ENCODE measurements at places on chromosomes 5 and 9. TPM values are rescaled to one million over a fixed set of nuclear protein-coding genes. Genes with fewer than 3 reads are reported as not detected.

FSTL4 gene
- total RNA-seq = not detected

LHX6 gene
- total RNA-seq = 14.1 TPM

PCDH1 gene
- 196 TPM for total RNA-seq

SEMA5A gene
- 0.31 TPM for total RNA-seq

NEUROG1 gene
- total RNA-seq = not detected

CNTFR gene
- not detected for total RNA-seq

TAF11L10 gene
- total RNA-seq = not detected

CBY3 gene
- not detected for total RNA-seq

Data from bladder microvascular endothelial cell (primary cell).